ENCODE measurements at places on chromosomes 3 and 15.
A peak's percentile ranks its signal among the peaks of the same experiment; 100 is the strongest.

DNA sequence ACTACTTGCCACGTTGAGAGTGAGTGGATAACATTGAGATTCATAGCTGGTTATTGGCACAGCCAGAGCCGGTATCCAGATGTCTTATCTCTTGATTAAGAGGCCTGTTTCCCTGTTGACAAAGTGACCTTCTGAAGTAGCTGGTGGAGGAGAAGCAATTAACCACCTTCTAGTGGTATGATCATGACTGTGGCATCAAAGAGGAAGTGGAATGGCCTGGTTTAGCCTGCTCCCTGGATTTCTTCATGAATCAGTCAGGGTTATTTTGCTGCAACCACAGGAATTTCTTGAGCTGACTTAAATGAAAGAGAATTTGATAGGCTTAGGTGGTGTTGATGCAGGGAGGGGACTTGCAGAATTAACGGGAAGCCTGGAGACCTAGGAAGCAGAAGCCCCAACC, 398.3 kb downstream of the MFSD1 start:
- no peak for DNase-seq

- no peak for DNase-seq
These were observed 302.5 kb downstream of the OCA2 start for GRCh38 chr15:27796405-27797320.

DNA sequence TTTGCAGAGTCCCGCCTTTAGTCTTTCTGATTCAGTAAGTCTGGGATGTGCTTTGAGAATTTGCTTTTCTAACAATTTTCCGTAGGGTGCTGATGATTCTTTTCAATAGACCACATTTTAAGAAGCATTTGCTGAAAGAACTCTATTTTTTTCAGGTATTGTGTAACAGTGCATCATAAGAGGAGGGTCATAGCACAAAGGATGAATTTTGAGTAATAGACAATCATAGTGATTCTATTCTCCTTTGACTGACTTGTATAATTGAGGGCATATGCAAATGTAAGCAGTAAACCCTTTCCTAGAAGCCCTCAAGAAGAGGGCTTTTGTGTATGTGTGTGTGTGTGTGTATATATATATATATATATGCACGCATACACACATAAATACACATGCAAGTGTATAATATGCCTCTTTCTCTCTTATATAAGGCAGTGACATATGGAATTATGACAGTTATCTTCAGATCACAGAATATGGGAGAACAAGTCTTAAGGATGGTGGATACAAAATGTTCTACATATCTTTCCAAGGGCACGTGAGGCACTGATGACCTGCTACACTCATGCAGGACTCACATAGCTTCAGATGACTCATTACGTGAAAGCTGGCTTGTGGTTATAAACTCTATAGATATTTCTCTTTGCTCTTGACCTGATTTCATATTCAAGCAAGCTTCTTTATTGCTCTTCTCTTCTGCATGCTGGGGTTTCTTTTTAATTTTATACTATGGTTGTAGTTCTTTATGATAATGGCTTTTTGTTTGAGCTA, 6.5 kb upstream of the PLSCR1 start:
- no peak for DNase-seq

GRCh38 chr3:143171141-143171980, 51.8 kb downstream of the CHST2 start:
- DNase-seq, result no peak

- no peak for DNase-seq
These were observed 6.1 kb downstream of the GRAMD1C start for GRCh38 chr3:113844622-113845222.

DNA sequence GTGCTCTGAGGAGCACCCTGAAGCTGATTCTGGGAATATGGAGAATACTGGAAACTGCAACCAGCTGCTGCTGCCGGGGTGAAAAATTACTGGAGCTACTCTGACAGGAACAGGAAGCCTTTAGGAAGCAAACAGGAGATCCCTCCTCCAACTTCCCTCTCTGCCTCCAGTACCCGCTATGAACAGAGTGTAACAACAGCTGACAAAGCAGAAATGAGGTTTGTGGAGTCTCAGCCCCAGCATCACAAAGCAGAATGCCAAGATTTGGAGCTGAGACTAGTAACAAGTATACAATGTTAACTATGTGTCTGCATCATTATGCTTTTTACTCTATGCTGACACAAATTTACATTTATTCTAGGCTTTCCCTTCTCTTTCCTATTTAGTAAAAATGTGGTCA, 22.7 kb upstream of the PIAS1 start:
- DNase-seq, result no peak

DNA sequence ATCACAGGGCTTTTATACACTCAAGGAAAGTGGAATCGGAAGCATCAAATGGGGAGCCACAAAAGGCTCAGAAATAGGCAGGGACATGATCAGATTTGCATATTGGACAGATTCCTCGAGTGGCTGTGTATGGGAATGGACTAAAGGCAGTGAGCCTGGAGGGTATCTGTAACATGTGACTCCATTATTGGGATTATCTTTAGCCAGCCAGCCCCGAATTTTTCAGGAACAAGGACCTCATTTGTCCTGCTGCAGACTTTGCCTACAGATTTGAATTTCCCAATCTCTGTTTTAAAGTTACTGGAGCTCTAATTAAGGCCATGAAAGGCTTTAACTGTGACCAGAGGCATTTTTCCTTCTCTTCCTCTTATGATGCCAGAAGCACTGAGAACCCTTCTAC, 26.9 kb upstream of the EPHB1 start:
- DNase-seq, result no peak

- DNase-seq, result no peak
These were observed 835 bp downstream of the SEMA5B start for GRCh38 chr3:123026565-123027291.

DNA sequence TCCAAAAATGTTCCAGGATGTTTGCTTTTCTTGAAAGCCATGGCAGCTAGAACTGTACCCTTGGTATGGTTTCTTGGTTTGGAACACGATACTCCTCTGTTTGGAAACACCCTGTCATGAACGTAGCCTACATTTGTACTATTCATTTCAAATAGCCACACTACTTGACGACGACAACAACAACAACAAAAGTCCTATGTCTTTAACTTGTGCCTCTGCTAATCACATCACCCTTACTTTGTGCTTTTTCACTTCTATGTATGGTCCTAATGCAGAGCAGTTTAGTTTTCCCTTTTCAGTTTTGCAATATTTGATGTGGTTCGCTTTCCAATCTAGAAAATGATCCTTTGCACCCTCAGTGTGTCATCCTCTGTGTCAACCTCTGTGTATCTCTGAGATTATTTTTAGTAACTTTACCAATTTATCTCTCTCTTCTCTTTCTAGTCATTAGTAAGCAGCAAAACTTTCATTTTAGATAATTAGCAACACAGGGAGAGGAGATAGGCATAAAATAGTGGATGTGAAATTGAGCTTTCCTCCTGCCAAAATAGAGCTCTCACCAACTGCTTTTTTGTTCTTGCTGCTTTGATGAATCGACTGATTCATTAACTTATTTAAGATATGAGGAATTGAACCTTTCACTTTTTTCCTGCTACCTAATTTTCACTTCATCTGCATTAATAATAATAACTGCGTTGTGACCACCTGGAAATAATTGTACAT, 44.1 kb upstream of the TP63 start:
- DNase-seq, result no peak

- no peak for DNase-seq
These were observed 274.6 kb downstream of the NTRK3 start for GRCh38 chr15:87981969-87982368.

- DNase-seq, result no peak
These were observed 25.0 kb downstream of the DPH3 start for GRCh38 chr3:16239780-16240179.

DNA sequence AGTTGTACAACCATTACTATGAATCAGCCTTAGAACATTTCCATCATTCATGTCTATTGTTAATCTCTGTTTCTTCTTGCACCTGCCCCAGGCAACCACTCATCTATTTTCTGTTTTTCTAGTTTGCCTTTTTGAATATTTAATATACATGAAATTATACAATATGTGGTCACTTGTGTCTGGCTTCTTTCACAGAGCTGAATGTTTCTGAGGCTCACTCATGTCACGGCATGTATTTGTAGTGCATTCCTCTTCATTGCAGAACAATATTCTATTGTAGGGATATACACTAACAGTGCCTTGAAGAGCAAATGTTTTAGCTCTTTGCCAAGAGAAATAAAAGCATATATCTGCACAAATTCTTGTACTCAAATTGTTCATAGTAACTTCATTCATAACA, 32.9 kb downstream of the CERS3 start:
- DNase-seq, result no peak

GRCh38 chr3:144687862-144688261, 716.2 kb downstream of the DIPK2A start:
- no peak for DNase-seq

GRCh38 chr15:77023576-77024272, 28.8 kb downstream of the PSTPIP1 start:
- DNase-seq, result no peak

GRCh38 chr3:184691397-184692231, 20.2 kb downstream of the MAGEF1 start:
- DNase-seq, result no peak

GRCh38 chr3:66723231-66723630, 222.4 kb upstream of the LRIG1 start:
- no peak for DNase-seq

DNA sequence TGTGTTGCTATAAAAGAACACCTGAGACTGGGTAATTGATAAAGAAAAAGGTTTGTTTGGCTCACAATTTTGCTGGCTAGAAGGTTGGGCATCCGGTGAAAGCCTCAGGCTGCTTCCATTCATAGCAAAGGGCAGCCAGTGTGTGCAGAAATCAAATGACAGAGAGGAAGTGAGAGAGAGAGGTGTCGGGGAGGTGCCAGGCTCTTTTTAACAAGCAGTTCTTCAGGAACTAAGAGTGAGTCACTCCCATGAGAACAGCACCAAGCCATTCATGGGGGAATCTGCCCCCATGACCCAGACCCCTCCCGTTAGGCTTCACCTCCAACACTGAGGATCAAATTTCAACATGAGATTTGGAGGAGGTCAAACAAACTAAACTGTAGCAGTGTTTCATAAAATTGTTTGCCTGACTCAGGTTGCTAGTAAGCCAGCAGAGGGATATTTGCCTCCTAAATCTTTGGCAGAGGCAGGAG, 4.5 kb upstream of the PARP15 start:
- DNase-seq, result peak; percentile 15

DNA sequence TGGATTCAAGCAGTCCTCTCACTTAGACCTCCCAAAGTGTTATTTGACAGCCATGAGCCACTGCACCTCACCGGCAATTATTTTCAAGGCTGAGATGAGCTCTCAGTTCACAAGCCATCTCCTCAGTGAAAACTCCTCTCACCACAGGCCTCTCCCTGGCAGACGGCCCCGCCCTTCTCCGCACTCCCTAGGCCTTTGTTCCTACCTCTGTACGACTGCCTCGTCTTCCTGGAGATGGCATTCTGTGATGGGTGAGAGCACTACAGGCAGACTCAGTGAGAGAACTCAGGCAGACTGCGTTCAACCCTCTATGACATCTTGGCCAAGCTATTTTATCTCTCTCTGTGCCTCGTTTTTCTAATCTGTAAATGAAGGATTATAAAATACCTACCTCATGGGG, 67.0 kb upstream of the TPM1 start:
- no peak for DNase-seq

DNA sequence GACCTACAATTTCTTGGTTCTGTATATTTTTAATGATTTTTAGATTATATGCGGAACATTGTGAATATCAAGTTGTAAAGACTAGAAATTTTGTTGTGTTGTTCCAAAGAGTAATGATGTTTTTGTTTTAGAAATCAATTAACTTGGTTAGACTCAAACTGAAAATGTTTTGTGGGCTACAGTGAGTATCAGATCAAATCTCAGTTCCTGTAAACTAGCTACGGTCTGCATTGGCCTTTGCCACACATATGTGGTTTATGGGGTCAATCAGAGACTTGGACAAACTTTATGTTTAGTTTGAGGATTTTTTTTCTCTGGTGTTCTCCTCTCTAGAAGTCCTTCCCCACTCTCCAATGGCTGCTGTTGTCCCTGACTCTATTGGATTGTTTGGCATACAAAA, 308.0 kb upstream of the THRB start:
- no peak for DNase-seq
